Osteoblast (primary cell): ENCODE measurements at places on chromosomes 3 and 15. TPM values are rescaled to one million over a fixed set of nuclear protein-coding genes. Genes with fewer than 3 reads are reported as not detected.

Gene PAK6
- total RNA-seq = not detected in 2 replicates

Gene CTXN2
- total RNA-seq = not detected in 2 replicates

Gene TMEM42
- total RNA-seq = 15.6 and 18.1 TPM in 2 replicates

Gene OR5H14
- total RNA-seq = not detected in 2 replicates

Gene CHRNA5
- 0.29 and 0.36 TPM in 2 replicates for total RNA-seq

Gene GOLGA8S
- under 0.01 TPM in 2 replicates for total RNA-seq

Gene NANOGP8
- under 0.01 and 1.2 TPM in 2 replicates for total RNA-seq

Gene TWF2
- 115 and 138 TPM in 2 replicates for total RNA-seq

Gene LRRK1
- 14.1 and 15.2 TPM in 2 replicates for total RNA-seq

Gene EXOSC7
- total RNA-seq = 25.0 and 31.8 TPM in 2 replicates

Gene GOLGA8T
- not detected in 2 replicates for total RNA-seq

Gene MYZAP
- total RNA-seq = under 0.01 TPM in 1 of 2 replicates, not detected in the other

Gene KCNH8
- total RNA-seq = not detected in 2 replicates
